ENCODE measurements at places on chromosomes 2 and 18.

DNA sequence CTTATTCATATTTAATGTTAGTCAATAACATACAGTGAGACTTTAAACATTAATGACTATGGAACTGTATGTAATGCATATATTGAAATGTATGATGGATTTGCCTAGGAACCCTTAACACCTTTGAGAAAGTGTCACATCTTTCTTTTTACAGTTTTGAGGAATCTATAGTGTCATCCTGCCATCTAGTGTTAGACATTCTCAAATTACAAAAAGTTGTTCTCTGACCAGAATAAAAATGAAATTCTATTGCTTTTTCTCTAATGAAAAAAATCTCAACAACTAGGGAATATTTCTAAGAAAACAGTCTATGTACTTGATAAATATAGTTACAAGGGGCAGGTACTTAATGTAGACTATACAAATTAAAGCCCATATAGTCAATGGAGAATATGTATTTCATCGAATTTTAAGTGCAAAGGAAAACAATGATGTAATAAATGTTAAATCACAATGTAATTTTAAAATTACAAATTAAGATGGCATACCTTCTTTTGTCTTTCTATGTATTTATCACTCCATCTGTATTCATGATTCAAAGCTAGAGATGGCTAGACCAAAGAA lies 5.1 kb upstream of the CALCRL start:
- no peak for DNase-seq

- no peak for DNase-seq
Observed at GRCh38 chr2:100066246-100066645, 76.1 kb downstream of the AFF3 start.

DNA sequence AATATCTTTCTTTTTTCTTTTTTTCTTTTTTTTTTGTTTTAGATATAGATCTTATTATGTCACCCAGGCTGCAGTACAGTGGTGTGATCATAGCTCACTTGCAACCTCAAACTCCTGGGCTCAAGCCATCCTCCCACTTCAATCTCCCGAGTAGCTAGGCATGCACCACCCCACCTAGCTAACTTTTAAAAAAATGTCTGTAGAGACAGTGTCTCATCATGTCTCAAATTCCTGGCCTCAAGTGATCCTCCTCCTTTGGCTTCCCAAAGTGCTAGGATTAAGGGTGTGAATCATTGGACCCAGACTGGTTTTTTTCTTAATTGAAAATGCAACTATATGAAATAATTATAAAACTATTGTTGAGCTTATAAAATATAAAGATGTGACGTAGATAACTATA lies 9.8 kb upstream of the ZCCHC2 start:
- DNase-seq, result no peak

DNA sequence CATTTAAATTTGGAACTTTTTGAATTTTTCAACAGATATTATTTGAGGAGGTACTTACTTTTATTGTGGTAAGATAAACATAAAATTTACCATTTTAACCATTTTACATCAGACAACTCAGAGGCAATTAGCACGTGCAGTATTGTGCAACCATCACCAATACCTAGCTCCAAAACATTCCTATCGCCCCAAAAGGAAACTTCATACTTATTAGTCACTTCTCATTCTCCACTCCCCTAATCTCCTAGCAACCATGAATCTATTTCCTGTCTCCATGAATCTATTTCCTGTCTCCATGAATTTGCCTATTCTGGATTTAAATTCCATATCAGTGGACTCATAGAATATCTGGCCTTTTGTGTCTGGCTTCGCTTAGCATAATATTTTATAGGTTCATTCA lies 69.9 kb upstream of the FAM136A start:
- DNase-seq, result no peak

GRCh38 chr2:42754021-42754775 lies 9.7 kb downstream of the OXER1 start:
- DNase-seq, result no peak

DNA sequence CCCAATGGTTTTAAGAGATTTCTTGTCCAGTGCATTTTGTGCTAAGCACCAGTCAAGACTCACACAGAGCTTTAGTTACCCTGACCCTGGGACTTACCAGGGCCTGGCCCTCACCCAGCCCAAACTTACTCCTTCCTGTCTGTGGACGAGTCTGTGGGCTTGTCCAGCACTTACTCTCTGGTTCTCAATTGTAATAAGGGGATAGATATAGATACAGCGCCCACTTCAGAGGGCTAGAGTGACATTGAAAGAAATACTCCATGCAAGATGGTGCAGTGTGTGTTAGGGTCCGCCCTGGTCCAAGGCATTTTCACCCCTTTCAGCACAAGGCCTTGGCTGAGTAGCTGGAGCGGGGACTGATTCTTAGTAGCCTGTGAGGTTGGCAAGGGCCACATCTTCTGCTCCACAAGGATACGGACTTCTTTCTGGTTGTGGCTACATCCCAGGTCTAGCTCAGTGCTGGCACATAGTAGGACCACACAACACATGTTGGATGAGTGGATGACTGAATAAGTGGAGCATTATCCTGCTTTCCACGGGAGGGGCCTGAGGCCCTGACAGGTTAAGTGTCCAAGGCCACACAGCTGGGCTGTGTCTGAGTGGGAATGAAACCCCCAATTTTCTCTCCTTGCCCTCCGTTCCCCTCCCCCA lies 3.8 kb upstream of the ARID5A start:
- DNase-seq, result no peak

GRCh38 chr2:215161301-215161829 lies 22.9 kb upstream of the ABCA12 start:
- DNase-seq, result no peak

DNA sequence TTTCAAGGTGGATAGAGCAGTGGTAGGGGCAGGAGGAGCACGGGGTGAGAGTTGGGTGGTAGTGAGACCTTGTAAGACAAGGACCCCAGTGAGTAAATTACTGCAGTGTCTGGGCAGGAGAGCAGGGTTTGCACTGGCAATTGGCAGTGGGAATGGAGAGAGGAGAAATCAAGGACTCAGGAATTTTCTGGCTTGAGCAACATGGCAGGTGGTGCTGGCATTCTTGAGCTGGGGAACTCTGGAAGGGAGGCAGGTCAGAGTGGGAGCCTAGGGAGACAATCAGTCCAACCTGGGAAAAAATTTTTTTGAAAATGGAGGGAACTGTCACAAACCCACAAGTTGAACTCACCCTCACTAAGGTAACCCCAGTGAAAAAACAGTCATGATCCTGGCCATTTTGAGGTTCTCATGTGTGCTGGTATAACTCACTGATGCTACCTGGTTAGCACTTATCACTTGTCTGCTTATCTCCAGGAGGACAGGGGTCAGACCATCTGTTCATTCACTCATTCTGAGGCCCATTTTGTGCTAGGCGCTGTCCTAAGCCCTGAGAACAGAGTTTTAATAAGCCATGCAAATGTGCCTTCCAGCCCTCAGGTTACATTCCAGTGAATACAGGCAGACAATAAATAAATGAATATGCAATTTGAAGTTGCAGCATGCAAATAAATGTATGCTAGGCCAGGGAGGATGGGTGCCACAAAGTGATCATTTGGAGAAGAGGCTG lies 92.2 kb upstream of the SEC11C start:
- DNase-seq, result no peak

DNA sequence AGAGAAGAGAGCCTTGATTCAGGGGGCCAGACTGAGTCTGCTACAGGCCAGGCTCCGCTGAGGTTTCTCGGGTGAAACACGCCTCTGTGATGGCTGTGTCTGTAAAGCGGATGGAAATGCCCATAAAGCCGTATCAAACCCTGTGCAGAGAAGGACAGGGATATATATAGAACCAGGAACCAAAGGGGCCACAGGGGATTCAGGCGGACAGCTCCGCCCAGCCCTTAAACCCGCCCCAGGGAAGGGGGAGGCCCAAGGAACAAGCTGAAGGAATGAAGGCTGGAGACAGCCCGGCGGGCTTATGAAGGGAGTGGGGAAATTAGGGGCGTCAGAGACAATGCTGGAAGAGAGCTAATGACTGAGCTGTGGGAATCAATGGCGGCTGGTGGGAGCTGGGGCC lies 42.1 kb downstream of the NHEJ1 start:
- no peak for DNase-seq

DNA sequence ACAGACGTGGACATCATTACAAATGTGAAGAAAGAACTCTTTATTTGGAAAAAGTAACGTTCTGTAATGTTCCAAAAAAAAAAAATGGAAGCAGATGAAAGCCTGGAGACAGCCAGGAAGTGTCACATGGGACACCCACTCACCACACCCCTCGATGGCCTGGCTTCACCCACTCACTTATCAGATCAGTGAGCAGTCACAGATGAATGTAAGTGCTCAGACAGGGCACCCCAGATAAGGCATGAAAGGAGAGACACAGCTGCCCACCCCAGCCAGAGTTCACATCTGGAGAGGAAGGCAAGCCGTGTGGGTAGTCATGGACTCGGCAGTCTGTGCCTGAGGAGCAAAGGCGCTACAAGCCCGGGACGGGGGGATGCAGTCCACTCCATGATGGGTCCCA lies 105.2 kb downstream of the SEPTIN10 start:
- DNase-seq, result no peak

GRCh38 chr2:33573657-33574056 lies 25.4 kb downstream of the FAM98A start:
- DNase-seq, result no peak

- no peak for DNase-seq
Observed at GRCh38 chr2:3458396-3459184, 60.7 kb downstream of the ADI1 start.

GRCh38 chr2:173659509-173659908 lies 304.8 kb downstream of the CDCA7 start:
- no peak for DNase-seq

DNA sequence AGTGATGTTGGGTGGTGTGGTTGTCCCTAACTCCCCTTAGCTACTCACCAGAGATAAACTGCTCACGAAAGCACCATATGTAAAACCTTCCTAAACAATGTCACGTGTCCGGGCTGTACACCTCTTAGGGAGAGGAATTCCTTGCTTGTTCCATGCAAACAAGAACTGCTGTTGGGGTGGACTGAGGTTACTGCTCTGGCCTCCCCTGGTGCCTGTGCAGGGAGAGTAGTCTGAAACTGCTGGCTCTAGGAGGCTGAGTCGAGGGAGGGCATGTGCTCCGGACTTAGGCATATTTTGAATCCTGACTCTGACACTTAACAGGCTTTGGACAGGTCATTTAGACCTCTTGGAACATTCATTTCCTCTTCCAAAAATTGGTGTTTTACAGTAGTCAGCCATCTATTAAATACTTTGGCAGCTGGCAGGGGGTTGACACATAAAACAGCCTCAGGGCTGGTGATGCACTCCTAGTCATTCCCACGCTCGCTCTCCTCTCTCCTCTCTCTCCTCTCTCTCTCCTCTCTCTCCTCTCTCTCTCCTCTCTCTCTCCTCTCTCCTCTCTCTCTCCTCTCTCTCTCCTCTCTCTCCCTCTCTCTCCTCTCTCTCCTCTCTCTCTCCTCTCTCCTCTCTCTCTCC lies 10.6 kb downstream of the THNSL2 start:
- DNase-seq, result no peak

DNA sequence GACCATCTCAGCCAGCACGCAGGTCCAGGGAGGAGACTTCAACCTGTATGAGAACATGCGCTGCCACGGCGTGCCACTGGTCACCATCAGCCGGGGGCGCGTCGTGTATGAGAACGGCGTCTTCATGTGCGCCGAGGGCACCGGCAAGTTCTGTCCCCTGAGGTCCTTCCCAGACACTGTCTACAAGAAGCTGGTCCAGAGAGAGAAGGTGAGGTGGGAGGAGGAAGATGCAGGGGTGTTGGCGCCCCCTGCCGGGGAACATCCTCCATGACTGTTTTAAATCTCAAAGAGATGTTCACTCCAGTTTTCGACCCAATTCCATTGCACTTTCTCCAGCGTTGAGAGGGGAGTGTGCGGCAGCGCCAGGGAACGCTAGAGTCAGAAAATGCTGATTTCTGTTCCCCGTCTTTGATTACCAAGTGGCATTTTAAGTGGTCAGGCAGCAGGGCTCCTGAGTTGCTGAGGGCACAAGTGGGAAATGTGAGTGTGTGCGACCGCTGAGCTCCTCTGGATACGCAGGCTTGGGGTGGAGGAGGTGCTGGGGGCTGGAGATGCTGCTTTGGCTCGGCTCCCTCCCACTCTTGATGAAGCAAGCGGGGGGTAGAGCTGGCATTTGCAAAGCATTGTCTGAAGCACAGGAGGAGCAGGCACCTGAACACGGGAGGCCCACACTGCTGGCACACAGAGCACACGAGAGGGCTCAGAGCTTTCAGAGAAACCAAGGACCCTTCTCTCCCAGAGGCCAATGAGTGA lies 27.7 kb upstream of the MAPRE3 start:
- DNase-seq, result peak; percentile 33

GRCh38 chr2:197958592-197959150 lies 154.3 kb downstream of the PLCL1 start:
- DNase-seq, result no peak

DNA sequence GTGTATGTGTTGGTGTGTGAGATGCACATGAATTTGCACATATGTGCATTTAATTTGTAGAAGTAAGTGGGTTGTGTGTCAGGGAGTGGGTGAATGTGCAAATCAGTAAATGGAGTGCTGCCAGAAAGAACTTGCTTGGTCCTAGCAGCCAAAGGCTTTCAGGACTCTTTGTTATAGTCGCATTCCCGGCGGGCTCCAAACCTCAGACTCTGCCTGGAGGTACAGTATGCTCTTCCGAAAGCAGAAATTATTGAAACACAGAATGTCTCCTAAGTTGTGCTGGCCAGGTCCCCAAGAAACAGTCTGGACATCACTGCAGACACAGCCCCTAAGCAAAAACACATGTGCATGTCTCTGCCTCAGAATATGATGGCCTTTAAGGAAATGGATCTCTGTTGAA lies 232.4 kb downstream of the INSIG2 start:
- DNase-seq, result no peak

GRCh38 chr2:234495251-234496054 lies 1.4 kb downstream of the ARL4C start:
- DNase-seq, result no peak
